Activated CD4-positive, alpha-beta T cell treated with anti-CD3 and anti-CD28 coated beads, Interleukin-2, amount 50 U/mL, for 1 hour (primary cell): ENCODE measurements at places on chromosomes 6 and 20.

DNA sequence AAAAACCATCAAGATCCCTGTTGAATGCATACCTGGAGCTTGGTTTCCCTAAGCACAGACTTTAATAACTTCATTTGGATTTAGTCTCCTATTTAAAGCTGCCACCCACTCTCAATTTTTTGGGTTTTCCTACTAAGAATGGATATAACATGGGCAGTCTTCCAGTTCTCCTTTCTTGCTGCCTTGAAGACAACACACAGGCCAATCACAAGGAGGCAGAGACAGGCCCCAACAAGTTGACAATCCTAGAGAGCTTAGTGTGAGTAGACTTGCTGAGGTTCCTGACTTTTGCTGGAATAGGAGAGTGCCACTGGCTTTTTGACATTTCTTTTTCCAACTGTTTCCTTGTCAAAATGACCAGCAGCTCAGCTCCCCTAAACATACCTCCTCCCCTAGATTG, 112.3 kb upstream of the ESR1 start:
- DNase-seq: no peak

GRCh38 chr6:27864906-27865849, 47.0 kb downstream of the OR2B2 start:
- DNase-seq: peak; percentile 52

- no peak for DNase-seq
Measured at GRCh38 chr6:96450770-96451130, 70.9 kb upstream of the UFL1 start.

- no peak for DNase-seq
Measured at GRCh38 chr20:37640600-37641561, 52.9 kb upstream of the CTNNBL1 start.

GRCh38 chr20:60078351-60079250, 120.4 kb downstream of the CDH26 start:
- no peak for DNase-seq

DNA sequence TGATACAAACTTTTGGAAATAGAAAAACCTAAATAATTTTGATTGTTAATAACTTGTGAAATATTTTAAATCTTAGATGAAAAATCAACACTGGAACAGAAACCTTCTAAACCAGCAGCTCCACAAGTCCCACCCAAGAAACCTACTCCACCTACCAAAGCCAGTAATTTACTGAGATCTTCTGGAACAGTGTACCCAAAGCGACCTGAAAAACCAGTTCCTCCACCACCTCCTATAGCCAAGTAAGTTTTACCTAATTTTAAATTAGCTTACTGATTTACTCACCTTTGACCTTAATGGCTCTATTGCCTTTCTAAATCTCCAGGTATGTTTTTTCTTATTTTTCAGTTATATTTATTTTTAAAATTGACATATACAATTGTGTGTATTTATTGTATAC, 102.6 kb upstream of the ADGRF4 start:
- no peak for DNase-seq

DNA sequence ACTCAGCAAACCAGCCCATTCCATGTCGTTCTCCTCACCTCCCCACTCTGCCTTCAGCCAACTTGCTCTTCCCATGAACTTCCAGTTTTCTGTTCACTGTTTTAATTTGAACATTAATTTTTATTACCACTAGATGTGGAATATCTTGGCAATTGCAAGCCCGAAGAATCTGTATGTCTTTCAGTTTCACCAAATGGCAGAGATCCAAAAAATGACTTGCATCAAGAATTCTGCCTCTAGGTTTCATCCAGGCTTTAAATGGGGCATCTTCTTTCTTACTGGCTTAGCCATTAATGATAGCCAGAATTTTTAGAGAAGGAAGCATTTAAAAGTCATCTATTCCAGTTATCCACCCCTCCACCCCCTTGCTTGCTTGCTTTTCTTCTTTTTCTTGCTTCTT, 39.0 kb downstream of the CAP2 start:
- no peak for DNase-seq

DNA sequence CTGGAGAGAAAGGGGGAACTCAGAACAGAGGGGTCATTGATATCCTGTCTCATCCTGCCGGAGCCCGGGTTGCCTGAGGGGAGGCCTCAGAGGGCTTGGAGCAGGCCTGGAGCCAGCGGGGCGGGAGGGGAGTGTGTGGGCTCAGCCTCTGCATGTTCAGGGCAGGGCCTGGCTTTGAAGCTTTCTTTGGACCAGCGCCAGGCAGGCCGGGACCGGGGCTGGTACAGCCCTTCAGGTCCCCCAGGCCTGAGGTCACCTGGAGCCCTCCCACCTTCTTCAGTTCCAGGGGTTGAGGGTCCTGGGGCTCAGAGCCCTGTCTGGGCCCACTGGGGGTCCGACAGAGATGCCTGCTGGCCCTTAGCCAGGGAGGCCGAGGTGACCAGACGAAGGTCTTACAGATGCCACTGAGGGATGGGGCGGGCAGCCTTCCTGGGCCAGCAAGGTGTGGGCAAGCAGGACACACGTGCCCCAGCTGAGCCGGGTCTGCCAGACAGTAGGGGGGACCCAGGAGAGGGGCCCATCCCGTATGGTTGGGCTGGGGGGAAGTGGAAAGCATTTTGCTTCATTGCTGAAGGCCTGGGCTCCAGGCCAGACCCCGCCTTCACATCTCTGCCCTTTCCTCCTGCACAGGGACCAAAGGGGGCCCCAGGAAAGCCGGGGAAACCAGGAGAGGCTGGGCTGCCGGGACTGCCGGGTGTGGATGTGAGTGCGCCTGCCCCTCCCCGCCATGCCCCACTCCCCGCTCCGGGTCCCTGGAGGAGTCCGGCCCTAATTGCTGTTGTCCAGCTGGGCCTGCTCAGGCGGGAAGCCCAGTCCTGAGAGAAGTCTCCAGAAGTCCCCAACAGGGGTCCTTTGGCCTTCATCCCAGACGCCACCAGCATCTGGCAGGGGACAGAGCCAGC, 2.0 kb downstream of the COL9A3 start:
- DNase-seq: no peak

DNA sequence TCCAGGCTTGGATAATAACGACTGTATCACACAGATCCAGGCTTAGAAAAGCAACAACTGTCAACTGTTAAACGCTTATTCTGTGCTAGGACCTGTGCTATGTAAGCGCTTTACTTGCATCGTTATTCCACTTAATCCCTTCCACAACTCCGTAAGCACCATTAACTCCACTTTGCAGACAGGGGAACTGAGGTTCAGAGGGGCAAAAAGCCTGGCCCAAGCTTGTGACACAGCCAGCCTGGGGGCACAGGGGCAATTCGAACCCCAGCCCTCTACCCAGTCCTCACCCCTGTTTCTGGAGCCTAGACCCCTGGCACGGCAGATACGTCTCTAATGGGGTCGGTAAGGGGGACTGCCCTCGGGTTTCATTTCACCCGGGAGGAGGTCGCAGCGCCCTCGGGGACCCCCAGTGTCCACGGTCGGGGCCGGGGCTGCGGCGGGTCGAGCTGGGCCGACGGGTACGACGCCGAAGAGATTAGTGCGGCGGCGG, 411 bp downstream of the DSN1 start:
- DNase-seq: no peak

DNA sequence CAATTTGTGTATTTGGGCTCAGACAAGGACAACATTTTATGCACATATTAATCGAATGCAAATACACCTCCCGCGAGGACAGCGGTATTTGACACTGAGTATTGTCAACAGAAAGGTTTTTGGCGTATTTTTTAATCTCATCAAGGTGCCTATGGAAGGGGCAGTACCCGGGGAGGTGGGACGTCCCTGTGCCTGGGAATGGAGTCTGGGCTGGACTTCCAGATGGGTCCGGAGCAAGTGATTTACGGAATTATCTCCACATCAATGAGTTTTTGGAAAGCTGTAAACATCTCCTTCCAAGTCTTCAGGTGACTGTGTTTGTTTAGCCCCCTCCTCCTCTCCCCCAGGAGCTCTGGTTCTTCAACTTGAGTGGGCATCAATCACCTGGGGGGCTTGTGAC, 39.8 kb downstream of the PRR18 start:
- DNase-seq: no peak

- no peak for DNase-seq
Measured at GRCh38 chr6:9057937-9058336, 622.6 kb upstream of the SLC35B3 start.
